ENCODE measurements at places on chromosomes 1 and 21. TPM values are rescaled to one million over a fixed set of nuclear protein-coding genes. Genes with fewer than 3 reads are reported as not detected.

DNA sequence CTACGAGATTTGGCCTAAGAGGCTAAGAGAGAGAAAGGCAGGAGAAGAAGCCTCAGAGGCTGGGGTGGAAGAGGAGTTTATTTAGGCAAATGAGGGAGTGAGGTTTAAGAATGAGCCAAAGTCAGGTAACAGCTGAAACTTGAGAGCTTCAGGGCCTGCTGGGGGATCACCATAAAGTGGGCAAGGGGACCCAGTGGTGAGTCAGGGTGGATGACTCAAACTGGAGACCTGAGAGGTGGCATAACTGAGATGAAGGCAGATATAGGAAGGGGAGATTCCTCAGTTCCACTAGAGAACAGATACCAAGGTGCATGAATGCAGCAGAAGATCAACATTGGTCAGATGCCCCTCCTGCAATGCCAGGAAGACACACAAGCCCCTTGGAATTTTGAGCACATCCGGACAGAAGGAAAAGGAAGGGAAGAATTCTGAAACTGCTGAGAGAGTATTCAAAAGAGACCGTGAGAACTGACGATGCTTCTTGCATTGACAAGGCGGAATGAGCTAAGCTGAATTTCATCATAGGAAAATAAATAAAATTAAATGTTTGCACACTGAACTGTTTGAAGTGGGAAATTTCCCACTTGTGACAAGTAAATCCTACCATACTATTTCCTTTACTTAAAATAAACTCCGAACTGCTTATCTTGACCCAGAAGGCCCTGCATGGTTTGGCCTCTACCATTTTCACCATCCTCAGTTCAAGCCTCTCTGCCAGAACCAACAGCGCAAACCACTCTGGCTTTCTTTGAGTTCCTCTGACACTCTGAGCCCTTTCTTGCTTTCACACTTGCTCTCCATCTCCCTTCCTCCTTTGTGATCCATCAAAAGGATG is 94.1 kb downstream of the NMNAT2 start:
- no peak for DNase-seq

DNA sequence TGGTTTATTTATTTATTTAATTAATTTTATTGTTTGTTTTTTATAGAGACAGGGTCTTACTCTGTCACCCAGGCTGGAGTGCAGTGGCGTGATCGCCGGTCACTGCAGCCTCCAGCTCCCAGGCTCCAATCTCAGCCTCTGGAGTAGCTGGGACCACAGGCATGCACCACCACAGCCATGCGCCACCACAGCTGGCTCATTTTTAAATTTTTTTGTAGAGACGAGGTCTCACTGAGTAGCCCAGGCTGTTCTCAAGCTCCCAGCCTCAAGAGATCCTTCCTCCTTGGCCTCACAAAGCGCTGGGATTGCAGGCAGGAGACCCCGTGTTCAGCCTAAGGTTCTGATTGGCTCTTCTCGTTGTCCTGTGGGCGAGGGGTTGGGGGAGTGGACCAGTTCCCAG is 22.1 kb downstream of the UMODL1 start:
- DNase-seq: no peak

DNA sequence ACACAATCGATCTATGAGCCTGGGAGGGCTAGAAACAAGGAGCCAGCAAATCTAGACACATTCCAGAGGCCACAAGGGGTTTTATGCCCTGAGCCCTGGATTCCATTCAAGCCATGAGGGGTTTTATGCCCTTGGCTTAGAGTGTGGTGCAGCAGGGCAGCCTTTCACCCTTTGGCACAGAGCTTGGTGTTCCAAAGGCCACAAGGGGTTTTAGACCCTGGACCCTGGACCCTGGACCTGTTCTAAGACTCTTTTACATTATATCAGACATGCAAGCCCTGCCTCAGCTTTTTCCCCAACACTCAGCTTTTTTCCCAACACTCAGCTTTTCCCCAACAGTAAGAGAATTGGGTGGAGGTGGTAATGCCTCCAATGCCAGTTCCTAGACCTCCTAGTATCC is 13.3 kb downstream of the MSTO1 start:
- no peak for DNase-seq

- no peak for DNase-seq
Measured at GRCh38 chr1:180513531-180513930, 11.2 kb upstream of the ACBD6 start.

DNA sequence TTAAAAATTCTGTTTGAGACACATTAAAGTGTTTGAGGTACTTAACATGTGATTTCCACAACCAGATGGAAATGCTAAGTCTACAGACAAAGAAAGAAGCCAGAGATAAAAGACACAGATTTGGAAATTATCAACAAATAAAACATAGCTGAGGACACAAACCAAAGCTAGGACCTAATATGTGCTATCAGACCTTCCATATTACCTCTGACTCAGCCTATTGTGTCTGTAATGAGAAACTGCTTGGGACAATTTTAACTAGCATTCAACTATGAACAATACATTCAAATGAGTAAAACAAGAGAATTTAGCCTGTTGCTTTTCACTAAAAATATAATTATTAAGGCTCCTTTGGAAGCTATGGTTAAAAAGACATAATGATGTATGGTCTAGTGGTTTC is 54.6 kb downstream of the WNT2B start:
- DNase-seq: no peak

GRCh38 chr1:94299627-94300553 is 62.5 kb upstream of the ARHGAP29 start:
- DNase-seq: no peak

The LENEP gene
- not detected for total RNA-seq
